Occipital lobe (tissue), 3 donors: ENCODE measurements at places on chromosomes 4 and X.

DNA sequence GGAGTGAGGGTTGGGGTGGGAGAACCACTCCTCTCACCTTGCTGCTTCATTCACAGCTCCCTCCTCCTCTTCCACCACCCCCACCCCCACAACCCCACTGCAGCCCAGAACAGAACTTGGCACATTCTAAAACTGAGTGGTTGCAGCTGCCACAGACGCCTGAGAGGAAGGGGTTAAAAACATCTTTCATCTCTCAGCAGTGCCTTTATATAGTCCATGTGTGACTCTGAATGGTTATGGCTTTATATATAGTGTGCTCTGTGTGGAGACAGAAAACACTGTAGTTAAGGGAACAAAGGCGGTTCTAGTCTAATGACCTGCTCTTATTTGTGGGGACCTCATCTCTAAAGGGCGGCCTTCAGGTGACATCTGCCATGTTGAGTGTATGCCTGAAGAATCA is 144.8 kb downstream of the BCOR start:
- no peak for DNase-seq

GRCh38 chrX:106936246-106936645 is 16.0 kb downstream of the CLDN2 start:
- no peak for DNase-seq

GRCh38 chr4:151887816-151888180 is 127.0 kb upstream of the GATB start:
- DNase-seq, result no peak

DNA sequence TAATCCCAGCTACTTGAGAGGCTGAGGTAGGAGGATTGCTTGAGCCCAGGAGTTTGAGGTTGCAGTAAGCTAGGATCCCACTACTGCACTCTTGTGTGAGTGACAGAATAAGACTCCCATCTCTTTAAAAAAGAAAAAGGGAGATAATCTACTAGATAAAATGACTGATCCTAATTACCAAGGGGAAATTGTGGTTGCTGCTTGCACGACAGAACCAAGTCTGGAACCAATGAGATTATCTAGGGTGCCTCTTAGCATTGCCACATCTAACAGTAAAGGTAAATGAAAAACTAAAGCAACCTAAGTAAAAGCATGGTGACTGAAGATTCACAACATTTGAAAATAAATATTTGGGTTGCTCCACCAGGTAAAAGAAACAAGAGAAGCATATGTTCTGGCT is 185.1 kb downstream of the PDHA2 start:
- DNase-seq, result no peak

- DNase-seq, result peak; percentile 79
Measured at GRCh38 chr4:7295197-7295910, 103.0 kb downstream of the SORCS2 start.

DNA sequence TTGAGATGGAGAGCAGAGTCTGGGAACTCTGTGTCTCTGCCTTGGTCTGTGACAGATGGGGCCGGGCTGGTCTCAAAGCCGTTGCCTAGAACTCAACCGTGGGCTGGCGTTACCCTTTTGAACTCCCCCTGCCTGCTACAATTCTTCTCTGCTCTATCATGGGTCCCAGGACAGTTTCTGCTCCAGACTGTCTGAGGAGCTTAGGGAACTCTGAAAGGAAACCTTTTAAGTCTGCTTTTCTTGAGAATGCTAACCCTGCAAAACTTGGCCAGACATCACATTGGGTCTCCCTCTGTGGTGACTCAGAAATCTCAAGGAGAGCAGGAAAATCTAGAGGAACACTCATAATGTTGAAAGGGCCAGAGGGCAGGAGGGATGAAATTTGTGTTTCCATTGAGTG is 240.6 kb downstream of the CBR4 start:
- DNase-seq, result no peak

GRCh38 chr4:16862697-16863096 is 35.7 kb downstream of the LDB2 start:
- no peak for DNase-seq

GRCh38 chr4:20319825-20320612 is 68.3 kb downstream of the SLIT2 start:
- DNase-seq, result no peak

DNA sequence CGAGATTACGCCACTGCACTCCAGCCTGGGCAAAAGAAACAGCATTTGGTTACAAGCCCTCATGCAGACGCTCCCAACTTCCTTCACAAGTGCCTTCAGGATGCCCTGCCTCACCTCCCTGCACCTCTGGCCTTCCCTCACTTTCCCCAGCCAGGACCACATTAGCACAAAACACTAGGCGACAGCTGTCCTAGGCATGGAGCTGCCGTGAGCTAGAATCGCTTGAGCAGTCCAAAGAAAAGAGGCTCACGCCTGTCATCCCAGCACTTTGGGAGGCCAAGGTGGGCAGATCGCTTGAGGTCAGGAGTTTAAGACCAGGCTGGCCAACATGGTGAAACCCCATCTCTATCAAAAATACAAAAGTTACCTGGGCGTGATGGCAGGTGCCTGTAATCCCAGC is 15.8 kb downstream of the RNF212 start:
- DNase-seq, result no peak

- DNase-seq, result no peak
Measured at GRCh38 chrX:68833855-68834331, 5.1 kb downstream of the EFNB1 start.

GRCh38 chr4:53315300-53315699 is 50.6 kb downstream of the SCFD2 start:
- DNase-seq, result no peak

GRCh38 chrX:16160729-16161128 is 6.6 kb upstream of the MAGEB17 start:
- no peak for DNase-seq

GRCh38 chrX:109902665-109903064 is 100.2 kb upstream of the TMEM164 start:
- no peak for DNase-seq

- no peak for DNase-seq
Measured at GRCh38 chrX:45360571-45360970, 159.9 kb upstream of the DIPK2B start.

- DNase-seq, result no peak
Measured at GRCh38 chr4:1477045-1477840, 71.0 kb upstream of the NKX1-1 start.

DNA sequence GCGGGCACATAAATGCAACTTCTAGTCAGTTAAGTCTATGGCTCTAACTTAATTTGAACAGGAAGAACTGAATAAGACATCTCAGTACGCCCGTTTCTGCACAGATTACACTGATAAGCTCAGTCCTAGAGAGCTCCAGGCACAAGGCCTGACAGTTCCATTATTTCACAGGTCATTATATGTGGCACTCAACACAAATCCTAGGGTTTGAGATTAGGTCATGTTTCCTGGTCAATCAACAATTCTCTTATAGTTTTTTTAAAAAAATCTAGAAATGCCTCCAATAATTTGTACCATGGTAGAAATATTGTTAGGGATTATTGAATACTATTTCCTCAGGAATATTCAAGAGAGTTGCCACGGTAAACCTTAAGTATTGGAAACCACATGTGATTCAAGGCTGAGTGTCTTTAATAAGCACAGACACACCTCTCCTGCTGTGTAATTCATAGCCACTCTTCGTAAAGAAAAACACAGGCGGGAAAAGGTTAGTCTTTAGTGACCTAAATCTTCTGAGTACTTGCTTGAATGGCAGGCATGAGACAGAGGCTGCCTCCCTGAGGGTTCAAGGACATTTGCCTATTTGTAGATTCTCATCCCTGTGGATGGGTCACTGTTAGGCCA is 342.9 kb upstream of the ADGRL3 start:
- no peak for DNase-seq
